Naive thymus-derived CD4-positive, alpha-beta T cell (primary cell): ENCODE measurements at places on chromosomes 1 and 21. TPM values are rescaled to one million over a fixed set of nuclear protein-coding genes. Genes with fewer than 3 reads are reported as not detected.

DNA sequence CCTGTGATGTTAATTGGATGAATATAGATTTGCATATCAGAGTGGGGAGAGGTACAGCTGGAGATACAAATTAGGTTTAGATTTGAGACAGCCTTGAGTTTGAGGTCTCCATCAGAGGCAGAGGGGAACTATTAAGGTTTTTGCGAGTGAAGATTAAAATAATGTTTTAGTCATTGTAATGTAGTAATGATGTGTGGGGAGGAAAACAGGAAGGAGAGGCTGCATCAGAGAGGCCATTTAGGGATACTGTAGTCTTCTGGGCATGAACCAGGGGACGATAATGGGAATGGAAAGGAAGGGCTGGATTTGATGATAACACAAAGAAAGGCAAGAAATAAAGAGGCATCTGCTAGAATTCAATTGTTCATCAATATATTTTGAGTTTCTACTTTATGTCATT lies 9.5 kb downstream of the CD84 start:
- no peaks in the 10 kb centered on the region for H3K36me3 ChIP-seq
- peaks cover 98% of the 10 kb centered on the region for H3K4me1 ChIP-seq
- H3K27me3 ChIP-seq: no peaks in the 10 kb centered on the region
- H3K4me3 ChIP-seq: peak overlapping the region; percentile 5
- DNase-seq: no peak
- peak overlapping the region; percentile 29 for H3K27ac ChIP-seq

DNA sequence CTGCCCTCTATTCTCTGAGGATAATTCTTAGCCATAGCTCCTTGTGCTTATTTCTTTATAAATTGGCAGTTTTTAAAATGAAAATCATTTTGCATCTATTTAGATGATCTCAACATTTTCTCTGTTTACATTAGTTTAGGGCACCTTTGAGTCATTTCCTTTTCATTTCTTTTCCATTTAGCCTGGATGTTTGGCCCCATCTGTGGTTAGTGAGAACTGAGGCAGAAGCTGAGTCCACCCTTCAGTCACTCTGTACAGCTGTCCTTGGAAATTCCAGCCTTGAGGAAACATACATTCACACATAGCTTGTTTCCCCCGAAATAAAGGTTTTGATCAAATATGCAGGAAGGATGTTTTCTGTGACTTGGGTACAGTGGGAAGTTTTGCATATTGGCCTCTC lies 123.7 kb downstream of the NTNG1 start:
- H3K27ac ChIP-seq: no peak overlapping the region
- H3K4me3 ChIP-seq: no peak overlapping the region
- H3K36me3 ChIP-seq: no peaks in the 10 kb centered on the region
- H3K4me1 ChIP-seq: no peaks in the 10 kb centered on the region

DNA sequence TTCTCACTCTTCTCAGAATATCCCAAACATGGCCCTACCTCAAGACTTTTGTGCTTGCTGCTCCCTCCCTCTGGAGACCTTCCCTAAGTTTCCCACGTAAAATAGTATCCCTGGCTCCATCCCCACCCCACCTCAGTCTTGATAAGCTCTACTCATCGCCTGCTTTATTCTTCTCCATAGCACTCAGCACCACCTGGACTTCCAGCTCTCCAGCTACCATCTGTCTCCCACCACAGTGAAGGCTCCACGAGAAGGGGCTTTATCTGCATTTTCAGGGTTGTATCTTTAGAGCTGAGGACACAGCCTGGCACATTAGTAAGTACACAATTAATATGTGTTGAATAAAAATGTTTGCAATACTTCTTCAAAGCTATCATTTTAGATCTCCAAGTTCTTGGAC lies 37.8 kb downstream of the MAB21L3 start:
- H3K36me3 ChIP-seq: no peaks in the 10 kb centered on the region
- no peak overlapping the region for H3K27ac ChIP-seq
- no peak for DNase-seq

GRCh38 chr1:23593042-23593521 lies 33.8 kb upstream of the ID3 start:
- no peak for DNase-seq
- H3K27ac ChIP-seq: no peak overlapping the region
- H3K4me3 ChIP-seq: no peak overlapping the region
- peaks cover 61% of the 10 kb centered on the region for H3K4me1 ChIP-seq
- H3K27me3 ChIP-seq: no peaks in the 10 kb centered on the region
- no peaks in the 10 kb centered on the region for H3K36me3 ChIP-seq

DNA sequence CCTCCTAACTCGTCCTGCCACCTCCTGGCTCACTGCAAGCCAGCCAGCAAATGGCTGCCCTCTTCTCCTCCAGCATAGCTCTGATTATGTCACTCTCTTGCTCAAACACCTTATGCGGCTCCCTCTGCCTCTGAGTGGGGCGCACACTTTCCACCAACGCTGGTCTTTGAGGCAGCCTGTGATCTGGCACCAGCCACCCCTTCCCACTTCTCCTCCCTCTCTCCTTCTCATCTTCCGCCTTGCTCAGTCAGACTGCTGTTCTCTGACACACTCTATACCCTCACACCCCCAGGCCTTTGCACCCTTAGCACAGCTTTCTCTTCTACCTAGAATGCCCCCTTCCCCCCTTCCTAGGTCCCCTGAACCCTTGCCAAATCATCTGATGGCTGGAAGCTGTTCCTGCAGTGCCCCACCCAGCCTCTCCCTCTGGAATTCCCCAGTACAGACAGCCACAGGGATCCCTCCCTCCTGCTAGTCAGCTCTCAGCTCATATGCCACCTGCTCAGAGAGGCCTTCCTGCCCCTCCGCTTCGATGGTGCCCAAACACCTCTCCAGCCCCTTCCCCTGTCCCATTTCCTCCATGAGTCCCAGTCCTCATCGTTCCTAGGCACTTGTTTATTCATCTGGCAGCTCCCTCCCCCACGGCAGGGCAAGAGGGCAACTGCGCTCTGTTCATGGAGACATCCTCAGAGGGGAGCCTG lies 21.7 kb upstream of the PEF1 start:
- DNase-seq: no peak
- no peak overlapping the region for H3K27ac ChIP-seq
- no peaks in the 10 kb centered on the region for H3K36me3 ChIP-seq
- H3K4me3 ChIP-seq: no peak overlapping the region
- peaks cover 4% of the 10 kb centered on the region for H3K4me1 ChIP-seq

- H3K4me3 ChIP-seq: no peak overlapping the region
- DNase-seq: no peak
- H3K4me1 ChIP-seq: peaks cover 7% of the 10 kb centered on the region
- no peak overlapping the region for H3K27ac ChIP-seq
- H3K27me3 ChIP-seq: peaks cover 8% of the 10 kb centered on the region
Observed at GRCh38 chr1:47180603-47181094, 9.2 kb downstream of the PDZK1IP1 start.

GRCh38 chr1:226981838-226982237 lies 41.7 kb downstream of the COQ8A start:
- no peak overlapping the region for H3K4me3 ChIP-seq
- H3K27ac ChIP-seq: no peak overlapping the region
- H3K27me3 ChIP-seq: no peaks in the 10 kb centered on the region
- H3K4me1 ChIP-seq: no peaks in the 10 kb centered on the region
- DNase-seq: no peak

- no peaks in the 10 kb centered on the region for H3K36me3 ChIP-seq
- no peak overlapping the region for H3K4me3 ChIP-seq
- DNase-seq: no peak
- H3K4me1 ChIP-seq: no peaks in the 10 kb centered on the region
- H3K27me3 ChIP-seq: no peaks in the 10 kb centered on the region
Observed at GRCh38 chr1:69492286-69492685, 75.4 kb upstream of the LRRC7 start.

DNA sequence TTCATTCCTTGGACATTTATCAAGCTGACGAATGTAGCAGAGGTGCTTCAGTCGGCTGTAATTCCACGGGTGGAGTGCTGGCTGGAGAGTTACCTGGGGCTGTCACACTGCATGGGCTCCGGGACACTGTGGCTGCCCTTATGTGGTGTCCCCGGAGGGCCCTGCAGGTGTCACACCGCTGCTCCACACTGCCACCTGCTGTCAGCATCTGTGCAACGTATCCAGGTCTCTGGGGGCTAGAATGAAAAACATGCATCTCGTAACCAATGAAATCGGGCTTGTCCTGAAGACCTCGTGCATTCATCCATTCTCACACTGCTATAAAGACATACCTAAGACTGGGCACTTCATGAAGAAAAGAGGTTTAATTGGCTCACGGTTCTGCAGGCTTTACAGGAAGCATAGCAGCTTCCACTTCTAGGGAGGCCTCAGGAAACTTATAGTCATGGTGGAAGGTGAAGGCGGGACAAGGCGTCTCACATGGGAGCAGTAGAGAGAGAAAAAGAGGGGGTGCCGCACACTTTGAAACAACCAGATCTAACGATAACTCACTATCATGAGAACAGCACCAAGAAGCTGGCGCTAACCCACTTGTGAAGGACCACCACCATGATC lies 46.7 kb upstream of the PCBP3 start:
- H3K4me1 ChIP-seq: peaks cover 20% of the 10 kb centered on the region
- H3K4me3 ChIP-seq: no peak overlapping the region
- no peak overlapping the region for H3K27ac ChIP-seq
- no peaks in the 10 kb centered on the region for H3K36me3 ChIP-seq

DNA sequence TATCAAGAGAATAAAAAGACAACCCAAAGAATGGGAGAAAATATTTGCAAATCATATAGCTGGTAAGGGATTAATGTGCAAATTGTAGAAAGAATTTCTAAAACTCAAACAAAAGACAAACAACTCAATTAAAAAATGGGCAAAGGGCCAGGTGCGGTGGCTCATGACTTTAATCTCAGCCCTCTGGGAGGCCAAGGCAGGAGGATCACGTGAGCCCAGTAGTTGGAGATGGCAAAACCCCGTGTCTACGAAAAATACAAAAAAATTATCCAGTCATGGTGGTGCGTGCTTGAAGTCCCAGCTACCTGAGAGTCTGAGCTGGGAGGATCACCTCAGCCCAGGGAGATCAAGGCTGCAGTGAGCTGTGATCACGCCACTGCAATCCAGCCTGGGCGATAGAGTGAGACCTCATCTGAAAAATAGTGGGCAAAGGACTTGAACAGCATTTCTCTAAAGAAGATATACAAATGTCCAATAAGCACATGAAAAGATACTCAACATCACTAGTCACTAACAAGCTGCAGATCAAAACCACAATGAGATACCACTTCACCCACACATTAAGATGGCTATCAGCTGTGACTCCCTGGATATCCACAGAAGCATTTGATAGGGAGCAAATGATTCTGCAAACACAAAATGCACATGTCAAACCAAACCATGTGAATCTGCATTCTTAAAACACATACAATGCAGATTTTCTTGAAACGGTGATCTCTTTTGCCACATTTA lies 20.9 kb downstream of the SLC30A1 start:
- H3K4me3 ChIP-seq: no peak overlapping the region
- no peak overlapping the region for H3K27ac ChIP-seq
- no peaks in the 10 kb centered on the region for H3K4me1 ChIP-seq
- H3K27me3 ChIP-seq: no peaks in the 10 kb centered on the region

GRCh38 chr1:229547542-229547941 lies 11.0 kb downstream of the ABCB10 start:
- H3K27ac ChIP-seq: no peak overlapping the region
- H3K27me3 ChIP-seq: no peaks in the 10 kb centered on the region
- H3K4me3 ChIP-seq: no peak overlapping the region

DNA sequence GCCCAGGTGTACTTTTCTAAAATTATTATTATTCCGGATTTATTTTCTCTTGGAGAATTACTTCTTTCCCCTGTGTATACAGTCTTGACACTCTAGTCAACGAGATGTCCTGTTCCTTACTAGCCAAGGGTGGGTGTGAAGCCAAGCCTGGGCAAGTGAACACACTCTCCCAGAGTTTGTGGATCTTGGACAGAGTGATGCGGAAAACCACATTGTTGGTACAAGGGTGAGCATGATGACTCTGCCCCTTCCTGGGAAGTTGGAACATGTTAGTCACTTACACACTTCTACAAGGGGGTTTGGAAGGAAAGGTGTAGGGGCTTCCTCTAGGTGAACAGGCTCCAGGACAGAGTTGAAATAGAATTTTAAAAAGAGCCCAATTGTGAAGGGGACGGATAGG lies 20.0 kb upstream of the RD3 start:
- H3K4me1 ChIP-seq: peaks cover 10% of the 10 kb centered on the region
- H3K27me3 ChIP-seq: no peaks in the 10 kb centered on the region
- no peaks in the 10 kb centered on the region for H3K36me3 ChIP-seq
- no peak for DNase-seq

DNA sequence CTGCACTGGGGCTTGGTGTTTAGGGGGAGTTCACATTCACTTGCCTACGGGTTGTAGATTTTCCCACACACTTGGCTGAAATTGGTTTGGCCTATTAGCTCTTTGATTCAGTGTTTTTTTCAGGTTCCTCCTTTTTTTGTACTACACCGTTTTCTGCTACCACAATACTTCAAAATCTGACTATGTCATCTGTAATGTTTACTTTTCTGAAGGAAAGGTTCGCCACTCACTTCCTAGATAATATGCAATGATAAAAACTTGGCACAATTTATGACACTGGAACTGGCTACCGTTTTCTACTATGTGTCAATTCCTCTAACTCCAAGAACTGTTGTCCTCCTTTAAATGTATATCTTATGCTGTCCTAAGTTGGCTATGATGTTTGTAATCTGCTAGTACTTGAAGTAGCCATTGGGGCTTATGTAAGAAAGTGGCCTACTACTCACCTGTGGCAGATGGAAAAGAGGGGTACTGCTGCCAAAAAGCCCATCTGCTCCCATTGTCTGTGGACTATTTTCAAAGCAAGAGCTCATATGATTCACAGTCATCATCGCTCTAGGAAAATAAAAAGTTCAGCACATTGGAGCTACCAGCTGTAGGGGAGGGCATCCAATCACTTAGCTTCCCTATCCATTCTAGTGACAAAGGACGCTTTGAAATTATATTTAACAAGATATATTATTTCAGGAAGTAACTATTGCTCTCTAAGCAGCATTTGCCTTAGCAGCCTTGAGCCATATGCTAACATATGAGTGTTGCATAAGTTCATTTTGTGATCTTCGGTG lies 42.4 kb upstream of the BACH1 start:
- H3K27ac ChIP-seq: no peak overlapping the region
- no peak for DNase-seq
- no peaks in the 10 kb centered on the region for H3K36me3 ChIP-seq
- H3K27me3 ChIP-seq: no peaks in the 10 kb centered on the region
- no peak overlapping the region for H3K4me3 ChIP-seq

- no peak overlapping the region for H3K4me3 ChIP-seq
- H3K4me1 ChIP-seq: no peaks in the 10 kb centered on the region
- no peak for DNase-seq
- H3K36me3 ChIP-seq: no peaks in the 10 kb centered on the region
Observed at GRCh38 chr1:98172022-98172421, 251.2 kb upstream of the DPYD start.

GRCh38 chr1:110319332-110320167 lies 19.6 kb upstream of the RBM15 start:
- DNase-seq: no peak
- no peaks in the 10 kb centered on the region for H3K4me1 ChIP-seq
- H3K36me3 ChIP-seq: no peaks in the 10 kb centered on the region
- no peaks in the 10 kb centered on the region for H3K27me3 ChIP-seq
- H3K4me3 ChIP-seq: no peak overlapping the region
- no peak overlapping the region for H3K27ac ChIP-seq

- no peak overlapping the region for H3K4me3 ChIP-seq
- no peaks in the 10 kb centered on the region for H3K36me3 ChIP-seq
- H3K27me3 ChIP-seq: peaks cover 3% of the 10 kb centered on the region
Observed at GRCh38 chr1:64004451-64005025, 198.9 kb upstream of the UBE2U start.

GRCh38 chr1:223820515-223820858 lies 25.3 kb downstream of the TP53BP2 start:
- H3K27me3 ChIP-seq: no peaks in the 10 kb centered on the region
- no peak overlapping the region for H3K4me3 ChIP-seq
- no peaks in the 10 kb centered on the region for H3K36me3 ChIP-seq
- peaks cover 6% of the 10 kb centered on the region for H3K4me1 ChIP-seq

Gene PLA2G2F
- not detected for total RNA-seq

Gene ASAP3
- total RNA-seq: 0.12 TPM in 1 of 2 replicates, not detected in the other

Gene SPRR4
- total RNA-seq: not detected

Gene RXFP4
- not detected for total RNA-seq

Gene RAP1GAP
- not detected for total RNA-seq

Gene PRMT6
- total RNA-seq: 17.5 and 18.3 TPM in 2 replicates

Gene TNFSF18
- not detected for total RNA-seq

Gene SPAG17
- not detected in 2 replicates for total RNA-seq
